ENCODE measurements at places on chromosomes 6 and 20. TPM values are rescaled to one million over a fixed set of nuclear protein-coding genes. Genes with fewer than 3 reads are reported as not detected.

DNA sequence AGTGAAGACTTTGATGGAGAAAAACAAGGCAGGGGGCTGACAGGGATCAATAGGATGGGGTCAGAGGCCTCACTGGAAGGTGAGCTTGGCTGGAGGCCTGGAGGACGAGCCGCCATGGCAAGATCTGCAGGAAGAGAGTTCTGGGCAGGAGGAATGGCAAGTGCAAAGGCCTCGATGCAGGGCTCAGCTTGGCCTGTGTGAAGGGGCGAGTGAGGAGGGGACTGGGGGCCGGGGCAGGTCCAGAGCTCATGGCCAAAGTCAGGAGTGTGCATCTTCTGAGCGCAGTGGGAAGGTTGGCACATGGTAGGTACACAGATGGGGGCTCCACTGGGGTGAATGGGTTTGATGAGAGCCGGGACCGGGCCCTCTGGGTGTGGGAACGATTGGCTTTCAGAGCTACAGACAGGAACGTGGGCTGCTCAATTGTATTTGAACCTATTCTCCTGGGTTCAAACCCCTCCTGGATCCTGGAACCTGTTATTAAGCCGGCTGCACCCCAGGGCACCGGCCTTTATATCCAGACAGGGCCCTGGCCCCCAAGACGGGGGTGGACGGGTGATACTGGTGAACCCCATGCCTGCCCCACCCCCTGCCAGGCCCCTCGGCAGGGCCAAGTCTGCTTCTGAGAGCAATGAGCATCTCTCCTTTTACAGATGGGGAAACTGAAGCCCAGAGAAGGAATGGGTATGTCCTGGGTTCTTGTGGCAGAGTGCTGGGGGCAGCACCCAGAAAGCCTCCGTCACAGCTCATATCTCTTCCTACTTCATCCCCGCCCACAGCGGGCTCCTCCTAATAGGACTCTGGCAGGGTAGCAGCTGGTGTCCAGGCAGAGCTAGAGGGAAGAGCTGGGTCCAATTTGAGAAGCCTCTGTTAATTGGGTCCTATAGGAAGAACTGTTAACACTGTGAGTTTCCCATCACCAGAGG lies 106.1 kb downstream of the CEBPB start:
- no peaks in the 10 kb centered on the region for H3K36me3 ChIP-seq
- no peak for DNase-seq
- H3K4me3 ChIP-seq: no peak overlapping the region
- peaks cover 31% of the 10 kb centered on the region for H3K4me1 ChIP-seq
- H3K27me3 ChIP-seq: no peaks in the 10 kb centered on the region

GRCh38 chr6:95679981-95680380 lies 102.6 kb downstream of the MANEA start:
- no peaks in the 10 kb centered on the region for H3K36me3 ChIP-seq
- no peaks in the 10 kb centered on the region for H3K27me3 ChIP-seq
- H3K4me1 ChIP-seq: no peaks in the 10 kb centered on the region
- no peak for DNase-seq
- no peak overlapping the region for H3K4me3 ChIP-seq
- no peak overlapping the region for H3K27ac ChIP-seq

DNA sequence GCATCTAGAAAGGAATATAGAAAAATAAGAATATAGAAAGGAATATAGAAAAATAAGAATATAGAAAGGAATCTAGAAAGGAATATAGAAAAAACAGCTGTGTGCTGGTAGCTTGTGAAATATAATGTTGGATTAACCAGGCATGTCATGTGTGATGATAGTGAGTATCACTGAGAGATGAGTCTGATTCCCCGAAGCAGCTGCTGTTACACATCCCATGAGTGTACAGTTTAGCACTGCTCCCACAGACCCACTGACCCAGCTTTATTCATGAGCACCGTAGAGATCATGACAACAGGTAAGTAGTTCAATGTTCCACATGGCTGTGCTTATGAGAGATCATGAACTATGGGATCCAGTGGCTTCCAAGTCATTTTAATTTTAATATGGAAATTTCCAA lies 64.8 kb downstream of the SLC22A3 start:
- no peaks in the 10 kb centered on the region for H3K4me1 ChIP-seq
- no peak overlapping the region for H3K4me3 ChIP-seq
- H3K27me3 ChIP-seq: no peaks in the 10 kb centered on the region
- no peak for DNase-seq
- H3K36me3 ChIP-seq: no peaks in the 10 kb centered on the region

The GSTA3 gene
- total RNA-seq: 17.4 TPM

The PI3 gene
- total RNA-seq: 4.8 TPM

The KAT14 gene
- 17.7 TPM for total RNA-seq

- no peak for DNase-seq
- H3K27me3 ChIP-seq: no peaks in the 10 kb centered on the region
- H3K4me3 ChIP-seq: no peak overlapping the region
Measured at GRCh38 chr6:14585689-14586088, 468.1 kb downstream of the CD83 start.

DNA sequence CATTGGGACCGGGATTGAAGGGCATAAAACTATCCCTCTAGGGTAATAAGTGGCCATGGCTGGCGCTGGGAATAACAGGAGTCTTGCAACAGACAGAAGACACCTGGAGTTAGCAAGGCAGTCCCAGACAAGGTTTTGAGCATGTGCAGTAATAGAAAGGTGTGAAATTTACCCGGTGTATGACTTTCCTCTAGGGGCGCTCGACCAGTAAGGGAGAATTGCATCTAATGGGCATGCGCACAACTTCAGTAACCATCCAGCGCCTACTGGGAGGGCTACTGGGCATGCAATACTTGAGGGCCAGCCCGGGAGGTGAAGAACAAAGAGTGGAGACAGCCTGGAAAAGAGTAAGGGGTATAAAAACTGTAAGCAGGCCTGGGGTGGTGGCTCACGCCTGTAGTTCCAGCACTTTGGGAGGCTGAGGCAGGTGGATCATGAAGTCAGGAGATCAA lies 32.7 kb downstream of the SERPINB6 start:
- no peaks in the 10 kb centered on the region for H3K27me3 ChIP-seq
- H3K36me3 ChIP-seq: no peaks in the 10 kb centered on the region
- no peaks in the 10 kb centered on the region for H3K4me1 ChIP-seq
- H3K27ac ChIP-seq: no peak overlapping the region

GRCh38 chr6:112044196-112044595 lies 9.7 kb upstream of the CCN6 start:
- no peak for DNase-seq
- H3K36me3 ChIP-seq: no peaks in the 10 kb centered on the region
- no peaks in the 10 kb centered on the region for H3K27me3 ChIP-seq

DNA sequence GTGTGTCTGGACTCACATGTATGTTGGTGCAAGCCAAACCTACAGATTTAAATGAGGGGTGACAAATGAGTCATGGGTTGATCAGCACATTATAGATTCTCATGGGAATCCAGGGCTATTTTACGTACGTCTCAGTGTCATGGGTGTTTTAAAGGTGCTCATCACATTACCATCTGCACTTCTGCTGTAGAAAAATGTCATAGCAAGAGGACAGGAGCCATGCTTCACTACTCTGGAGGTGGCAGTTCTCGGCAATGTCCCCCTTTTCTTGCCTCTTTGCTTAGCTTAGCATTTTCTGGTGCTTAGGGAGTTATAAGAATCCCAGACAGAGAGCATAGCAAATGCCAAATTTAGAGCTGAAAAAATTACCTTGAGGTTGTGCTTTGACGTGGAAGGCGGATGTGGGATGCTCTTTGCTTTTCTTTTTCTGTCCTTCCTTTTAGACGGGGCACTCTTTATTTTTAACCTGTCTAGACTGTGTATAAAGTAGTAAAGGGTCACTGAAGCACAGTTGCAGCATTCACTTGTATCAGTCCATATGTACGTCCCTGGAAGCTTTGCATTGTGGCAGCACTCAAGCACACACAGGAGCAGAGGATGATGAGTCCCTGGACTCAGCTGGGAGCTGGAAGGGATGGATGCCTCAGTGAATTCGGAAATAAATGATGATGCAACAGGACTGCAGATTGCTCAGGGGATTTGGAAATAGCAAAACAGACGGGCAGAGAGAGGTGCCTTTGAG lies 139.7 kb downstream of the SYNDIG1 start:
- H3K27ac ChIP-seq: no peak overlapping the region
- no peak overlapping the region for H3K4me3 ChIP-seq
- no peaks in the 10 kb centered on the region for H3K36me3 ChIP-seq
- DNase-seq: no peak
- no peaks in the 10 kb centered on the region for H3K27me3 ChIP-seq

GRCh38 chr20:49690899-49691620 lies 22.6 kb downstream of the B4GALT5 start:
- H3K4me3 ChIP-seq: no peak overlapping the region
- H3K36me3 ChIP-seq: no peaks in the 10 kb centered on the region
- no peaks in the 10 kb centered on the region for H3K27me3 ChIP-seq

DNA sequence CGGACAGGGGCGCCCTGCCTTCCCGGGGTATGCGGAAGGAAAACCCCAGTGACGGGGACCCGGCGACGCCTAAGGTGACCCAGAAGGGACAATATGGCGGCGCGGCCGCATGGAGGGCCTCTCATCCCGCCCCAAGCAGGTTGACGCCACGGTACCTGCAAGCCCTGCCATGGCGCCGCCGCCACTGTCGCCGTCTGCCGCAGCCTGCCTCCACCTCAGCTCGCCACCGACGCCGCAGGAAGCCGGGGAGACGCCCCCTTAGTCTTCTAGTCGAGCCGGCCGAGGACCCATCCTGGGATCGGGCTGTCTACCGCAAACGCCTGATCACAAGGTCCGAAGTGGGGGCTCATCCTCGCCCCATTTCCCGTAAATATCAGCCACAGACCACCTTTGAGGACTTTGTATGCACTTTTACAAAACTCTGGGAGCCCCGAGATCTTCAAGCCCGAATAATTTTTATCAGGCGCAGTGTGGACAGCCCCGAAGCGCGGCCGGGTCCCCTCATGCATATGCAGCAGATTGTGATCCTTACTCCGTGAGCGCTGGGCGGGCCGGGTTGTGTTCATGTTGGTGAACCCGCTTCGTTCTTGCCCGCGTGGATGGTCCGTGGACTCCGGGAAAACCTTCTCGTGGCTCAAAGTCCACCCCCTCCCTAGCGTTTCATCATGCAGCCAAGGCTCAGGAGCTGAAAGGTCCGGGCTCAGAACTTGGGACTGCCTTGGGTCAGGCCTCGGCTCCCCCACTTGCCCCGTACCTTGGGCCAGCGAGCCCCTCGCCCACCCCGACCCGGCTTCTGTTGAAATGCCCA lies at the start of gene BLCAP:
Gene BLCAP (minus strand): TSS at position 239 of the 808 bp plus-strand sequence. CDS start 8,702 bp downstream, outside the sequence.
- peak; percentile 95 for DNase-seq
- H3K4me1 ChIP-seq: peaks cover 52% of the 10 kb centered on the region
- peak within 1 kb of the TSS; percentile 100 for H3K27ac ChIP-seq
- peak within 1 kb of the TSS; percentile 87 for H3K4me3 ChIP-seq
- H3K36me3 ChIP-seq: no peaks in the 10 kb centered on the region

GRCh38 chr20:63100174-63100925 lies 93.6 kb upstream of the BHLHE23 start:
- H3K4me1 ChIP-seq: peaks cover 14% of the 10 kb centered on the region
- peaks cover 53% of the 10 kb centered on the region for H3K27me3 ChIP-seq
- no peaks in the 10 kb centered on the region for H3K36me3 ChIP-seq
- H3K27ac ChIP-seq: no peak overlapping the region
- DNase-seq: peak; percentile 30
- no peak overlapping the region for H3K4me3 ChIP-seq

DNA sequence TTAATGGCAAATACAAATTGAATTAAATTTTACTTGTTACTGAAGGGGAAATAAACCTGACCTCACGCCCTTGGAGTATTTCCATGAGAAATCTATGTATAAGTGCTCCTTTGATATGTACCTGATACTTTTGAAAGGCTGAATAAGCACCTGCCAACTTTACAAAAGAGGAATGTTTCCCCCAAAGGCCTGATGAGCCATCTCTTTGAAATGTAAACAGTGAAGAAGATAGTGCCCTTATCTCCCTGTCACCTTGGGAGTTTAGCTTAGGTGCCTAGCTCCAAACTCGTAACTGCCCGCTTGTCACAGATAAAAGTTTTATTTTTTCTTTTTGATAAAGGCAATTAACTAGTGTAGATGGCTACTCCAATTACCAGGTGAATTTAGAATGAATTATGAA lies 1.1 kb upstream of the ZNF343 start:
- H3K4me1 ChIP-seq: peaks cover 18% of the 10 kb centered on the region
- DNase-seq: no peak
- H3K36me3 ChIP-seq: no peaks in the 10 kb centered on the region
- no peak overlapping the region for H3K27ac ChIP-seq

GRCh38 chr6:73929405-73929804 lies 233.4 kb downstream of the CD109 start:
- H3K4me3 ChIP-seq: no peak overlapping the region
- no peaks in the 10 kb centered on the region for H3K27me3 ChIP-seq
- no peak overlapping the region for H3K27ac ChIP-seq
- no peak for DNase-seq
- H3K4me1 ChIP-seq: no peaks in the 10 kb centered on the region

GRCh38 chr20:23889775-23890187 lies 10.2 kb upstream of the CST5 start:
- peaks cover 6% of the 10 kb centered on the region for H3K27me3 ChIP-seq
- no peak overlapping the region for H3K27ac ChIP-seq
- H3K36me3 ChIP-seq: no peaks in the 10 kb centered on the region
- DNase-seq: no peak
- H3K4me1 ChIP-seq: no peaks in the 10 kb centered on the region
- no peak overlapping the region for H3K4me3 ChIP-seq

DNA sequence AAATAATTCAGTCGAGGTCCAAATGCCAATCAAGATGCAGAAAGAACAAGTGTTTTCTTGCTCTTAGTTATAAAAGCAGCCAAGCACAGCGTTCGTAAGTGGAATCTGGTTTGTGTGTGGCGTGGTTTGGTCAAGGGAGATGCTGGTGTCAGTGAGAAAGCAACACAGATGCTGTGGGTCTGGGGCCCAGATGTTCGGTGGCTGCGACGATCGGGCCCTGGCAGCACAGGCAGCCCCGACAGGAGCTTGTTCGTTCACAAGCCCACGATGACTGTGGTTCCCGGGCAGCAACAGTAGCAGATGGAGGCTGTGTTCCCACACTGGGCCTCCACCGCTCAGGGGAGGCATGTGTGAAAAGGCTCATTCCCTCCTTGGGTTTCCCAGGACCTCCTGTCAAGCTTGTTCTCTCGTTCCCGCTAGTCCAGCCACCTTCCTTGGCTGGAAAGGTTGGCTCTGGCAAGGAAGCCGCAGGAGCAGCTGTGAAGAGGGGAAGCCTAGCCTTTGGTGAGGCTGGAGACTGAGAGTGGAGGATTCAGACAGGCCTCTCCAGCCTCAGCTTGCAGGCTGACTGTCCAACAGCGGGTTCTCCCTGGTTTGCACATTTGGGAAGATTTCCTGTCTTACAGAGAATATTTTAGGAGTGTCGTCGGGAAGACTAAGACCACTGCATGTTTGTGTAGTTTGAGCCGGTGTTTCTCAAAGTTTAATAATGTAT lies 304.7 kb downstream of the QKI start:
- H3K36me3 ChIP-seq: no peaks in the 10 kb centered on the region
- no peaks in the 10 kb centered on the region for H3K4me1 ChIP-seq
- no peaks in the 10 kb centered on the region for H3K27me3 ChIP-seq
- no peak for DNase-seq

- no peak overlapping the region for H3K27ac ChIP-seq
- H3K4me3 ChIP-seq: no peak overlapping the region
- H3K4me1 ChIP-seq: no peaks in the 10 kb centered on the region
Measured at GRCh38 chr20:23666698-23667097, 22.1 kb downstream of the CST4 start.

- H3K4me1 ChIP-seq: no peaks in the 10 kb centered on the region
- H3K27me3 ChIP-seq: no peaks in the 10 kb centered on the region
- H3K27ac ChIP-seq: no peak overlapping the region
- no peak overlapping the region for H3K4me3 ChIP-seq
- DNase-seq: no peak
- no peaks in the 10 kb centered on the region for H3K36me3 ChIP-seq
Measured at GRCh38 chr6:156279261-156279969, 497.8 kb upstream of the ARID1B start.

All from suprapubic skin (tissue), 4 donors.